ENCODE measurements at places on chromosomes 1 and 21. TPM values are rescaled to one million over a fixed set of nuclear protein-coding genes. Genes with fewer than 3 reads are reported as not detected.
A peak's percentile ranks its signal among the peaks of the same experiment; 100 is the strongest.

GRCh38 chr1:88549536-88549935 lies 134.5 kb upstream of the PKN2 start:
- no peaks in the 10 kb centered on the region for H3K27me3 ChIP-seq
- no peak overlapping the region for H3K4me3 ChIP-seq
- DNase-seq: no peak
- no peaks in the 10 kb centered on the region for H3K4me1 ChIP-seq
- no peaks in the 10 kb centered on the region for H3K36me3 ChIP-seq

GRCh38 chr1:8095584-8095983 lies 69.5 kb upstream of the ERRFI1 start:
- H3K4me1 ChIP-seq: no peaks in the 10 kb centered on the region
- no peak overlapping the region for H3K4me3 ChIP-seq
- H3K36me3 ChIP-seq: no peaks in the 10 kb centered on the region
- no peak overlapping the region for H3K27ac ChIP-seq

GRCh38 chr1:3886691-3887090 lies 13.4 kb downstream of the C1orf174 start:
- DNase-seq: no peak
- H3K36me3 ChIP-seq: peaks cover 65% of the 10 kb centered on the region
- H3K27me3 ChIP-seq: no peaks in the 10 kb centered on the region
- no peak overlapping the region for H3K4me3 ChIP-seq

DNA sequence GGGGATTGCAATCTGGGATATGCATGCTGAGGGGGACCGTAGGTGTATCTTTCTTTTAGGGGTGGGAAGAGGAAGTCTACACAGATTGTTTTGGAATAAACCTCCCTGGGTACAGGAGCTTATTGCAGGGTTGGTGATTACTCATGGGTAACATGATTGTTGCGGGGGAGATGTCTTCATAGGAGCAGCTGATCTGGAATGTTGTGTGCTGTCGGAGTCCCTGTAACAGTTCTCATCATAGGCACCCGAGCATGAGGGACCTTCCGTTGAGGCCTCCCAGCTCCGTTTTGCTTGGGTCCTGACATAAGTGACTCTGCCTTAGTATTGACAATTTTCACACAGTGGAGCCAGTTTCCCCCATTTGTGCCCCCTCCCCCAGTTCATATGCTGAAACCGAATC lies 4.2 kb upstream of the PRXL2B start:
- H3K4me3 ChIP-seq: no peak overlapping the region
- no peaks in the 10 kb centered on the region for H3K27me3 ChIP-seq
- DNase-seq: no peak
- H3K27ac ChIP-seq: no peak overlapping the region
- no peaks in the 10 kb centered on the region for H3K36me3 ChIP-seq

DNA sequence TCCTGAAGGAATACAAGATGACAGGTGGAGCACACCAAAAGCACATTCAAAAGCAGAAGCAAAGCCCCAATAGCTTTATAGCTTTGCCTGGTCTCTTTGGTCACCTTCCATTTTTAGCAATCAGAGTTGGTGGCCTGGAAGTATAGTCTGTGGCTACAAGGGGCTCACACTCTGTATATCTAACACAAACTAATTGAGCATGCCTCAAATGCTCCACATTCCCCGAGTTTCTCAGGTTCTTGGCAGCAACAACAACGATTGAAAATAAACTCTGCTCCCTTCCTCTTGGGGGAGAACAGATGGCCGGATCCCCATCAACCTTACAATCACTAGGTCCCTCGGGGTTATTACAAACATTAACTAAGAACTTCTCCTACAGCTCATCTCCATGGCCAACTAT lies 24.9 kb upstream of the TADA1 start:
- no peaks in the 10 kb centered on the region for H3K27me3 ChIP-seq
- DNase-seq: no peak
- H3K36me3 ChIP-seq: no peaks in the 10 kb centered on the region
- H3K4me3 ChIP-seq: no peak overlapping the region

DNA sequence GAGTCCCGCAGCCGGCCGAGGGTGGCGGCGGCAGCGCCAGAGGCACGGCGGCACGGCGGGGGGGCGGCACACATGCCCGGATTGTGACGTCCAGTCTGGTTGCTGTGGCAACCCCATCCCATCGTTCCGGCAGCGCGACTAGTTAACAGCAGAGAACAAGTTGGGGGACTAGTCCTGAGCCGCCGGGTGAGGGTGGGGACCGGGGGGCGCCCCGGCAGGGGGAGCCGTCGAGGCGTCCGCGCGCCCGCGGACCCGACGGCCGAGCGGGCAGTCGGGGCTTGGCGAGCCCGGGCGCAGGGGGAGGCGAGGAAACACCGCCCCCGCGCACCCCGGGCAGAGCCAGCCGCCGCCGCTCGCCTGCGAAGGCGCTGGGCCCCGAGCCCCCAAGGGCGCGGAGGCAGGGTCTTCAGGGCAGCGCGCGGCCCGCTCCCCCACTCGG lies at the start of gene CHD5:
CHD5 (minus strand) TSS at position 54 of the 439 bp plus-strand sequence. CDS start 298 bp downstream, outside the sequence.
- DNase-seq: no peak
- H3K27me3 ChIP-seq: peaks cover 27% of the 10 kb centered on the region
- peak within 1 kb of the TSS; percentile 27 for H3K4me3 ChIP-seq
- peaks cover 30% of the 10 kb centered on the region for H3K4me1 ChIP-seq
- H3K36me3 ChIP-seq: peaks cover 6% of the 10 kb centered on the region

DNA sequence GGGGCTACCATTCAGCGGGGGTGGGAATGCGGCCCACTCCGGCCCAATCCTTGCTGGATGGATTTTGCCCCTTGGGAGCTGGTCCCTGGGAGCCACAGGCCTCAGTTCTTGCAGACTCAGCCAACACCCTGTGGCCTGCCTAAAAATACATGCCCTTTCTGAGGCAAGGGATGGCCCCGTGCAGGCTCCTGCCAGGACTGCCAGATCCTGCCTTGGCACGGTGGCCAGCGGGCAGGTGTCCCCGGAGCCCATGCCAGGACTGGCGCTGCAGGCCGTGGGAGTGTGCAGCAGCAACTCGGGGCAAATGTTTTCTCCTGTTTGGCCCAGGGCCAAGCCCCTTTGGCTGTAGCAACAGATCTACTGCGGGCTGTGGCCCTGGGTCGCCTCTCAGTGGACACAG lies 1.6 kb upstream of the PANK4 start:
- H3K36me3 ChIP-seq: peaks cover 23% of the 10 kb centered on the region
- peaks cover 83% of the 10 kb centered on the region for H3K4me1 ChIP-seq
- H3K4me3 ChIP-seq: peak overlapping the region; percentile 37
- H3K27me3 ChIP-seq: peaks cover 14% of the 10 kb centered on the region

- peak; percentile 22 for DNase-seq
- no peaks in the 10 kb centered on the region for H3K36me3 ChIP-seq
- no peaks in the 10 kb centered on the region for H3K27me3 ChIP-seq
- H3K4me3 ChIP-seq: no peak overlapping the region
Observed at GRCh38 chr1:25174730-25175612, 57.3 kb downstream of the SYF2 start.

- H3K27me3 ChIP-seq: no peaks in the 10 kb centered on the region
- H3K27ac ChIP-seq: no peak overlapping the region
- H3K4me1 ChIP-seq: peaks cover 7% of the 10 kb centered on the region
- DNase-seq: no peak
- H3K4me3 ChIP-seq: no peak overlapping the region
- no peaks in the 10 kb centered on the region for H3K36me3 ChIP-seq
Observed at GRCh38 chr1:31980835-31981455, 32.7 kb upstream of the KHDRBS1 start.

- peaks cover 14% of the 10 kb centered on the region for H3K27me3 ChIP-seq
- H3K4me1 ChIP-seq: peaks cover 23% of the 10 kb centered on the region
- H3K36me3 ChIP-seq: peaks cover 21% of the 10 kb centered on the region
- no peak overlapping the region for H3K4me3 ChIP-seq
- no peak for DNase-seq
Observed at GRCh38 chr1:39489567-39490239, 1.7 kb upstream of the BMP8A start.

GRCh38 chr1:193077991-193078390 lies 18.6 kb downstream of the RO60 start:
- DNase-seq: no peak
- no peaks in the 10 kb centered on the region for H3K27me3 ChIP-seq
- no peak overlapping the region for H3K27ac ChIP-seq

- DNase-seq: no peak
- peaks cover 3% of the 10 kb centered on the region for H3K4me1 ChIP-seq
- no peaks in the 10 kb centered on the region for H3K36me3 ChIP-seq
- H3K4me3 ChIP-seq: no peak overlapping the region
Observed at GRCh38 chr1:57232500-57232899, 191.4 kb downstream of the DAB1 start.

- H3K36me3 ChIP-seq: no peaks in the 10 kb centered on the region
- DNase-seq: peak; percentile 42
- H3K4me1 ChIP-seq: no peaks in the 10 kb centered on the region
Observed at GRCh38 chr1:44707959-44708831, 22.8 kb downstream of the RNU5D-1 start.

- DNase-seq: no peak
- H3K4me3 ChIP-seq: no peak overlapping the region
- no peaks in the 10 kb centered on the region for H3K36me3 ChIP-seq
Observed at GRCh38 chr1:182680901-182681567, 3.4 kb downstream of the RGS8 start.

GRCh38 chr1:246043556-246043955 lies 463.5 kb downstream of the SMYD3 start:
- no peaks in the 10 kb centered on the region for H3K4me1 ChIP-seq
- DNase-seq: no peak
- no peak overlapping the region for H3K4me3 ChIP-seq
- H3K27ac ChIP-seq: no peak overlapping the region
- no peaks in the 10 kb centered on the region for H3K36me3 ChIP-seq

Gene HMCN1
- 20.0 TPM for total RNA-seq

Gene SPATA21
- 0.17 TPM for total RNA-seq

Gene PCAT6
- not detected for total RNA-seq

Gene SPRR1B
- not detected for total RNA-seq

Gene FMO1
- total RNA-seq: 75.7 TPM

Gene C8B
- total RNA-seq: 0.06 TPM

Gene COL6A1
- total RNA-seq: 156 TPM

Gene OR14K1
- not detected for total RNA-seq
